Kidney epithelial cell (primary cell): ENCODE measurements at places on chromosomes 16 and 17.

GRCh38 chr17:13030459-13031300 lies 12.9 kb upstream of the ELAC2 start:
- no peak for DNase-seq

GRCh38 chr16:15587152-15587825 lies 55.7 kb downstream of the MARF1 start:
- no peak for DNase-seq

DNA sequence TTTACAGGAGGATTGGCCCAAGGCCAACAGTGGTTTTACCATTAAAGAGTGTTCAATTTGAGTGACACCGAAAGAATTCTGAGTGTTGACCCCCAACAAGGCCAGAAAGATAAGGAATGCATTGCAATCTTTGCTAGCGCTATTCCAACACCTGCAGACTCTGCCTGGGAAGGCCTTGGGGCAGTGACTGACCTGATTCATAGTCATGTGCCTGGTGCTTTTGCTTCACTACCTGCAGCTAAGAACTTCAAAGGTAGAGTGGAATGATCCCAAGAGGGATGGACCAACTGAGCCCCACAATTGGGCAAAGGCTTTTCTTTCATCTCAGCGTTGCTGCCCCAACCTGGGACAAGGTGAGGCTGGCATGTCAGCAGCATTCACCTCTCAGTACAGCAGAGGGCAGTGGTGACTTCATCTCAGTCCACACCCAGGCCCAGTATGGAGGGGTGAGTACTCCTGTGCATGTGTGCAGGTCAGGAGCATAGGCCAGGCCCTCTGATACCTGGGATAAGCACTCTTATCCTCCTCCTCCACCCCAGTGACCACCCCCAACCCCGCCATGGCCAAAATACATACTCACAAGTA lies 149.6 kb upstream of the GNAO1 start:
- DNase-seq: no peak

- DNase-seq: no peak
Measured at GRCh38 chr16:57084257-57084770, 8.1 kb upstream of the CPNE2 start.

- no peak for DNase-seq
Measured at GRCh38 chr17:44589316-44590071, 32.2 kb downstream of the FZD2 start.

GRCh38 chr16:50771366-50771765 lies 29.5 kb downstream of the CYLD start:
- DNase-seq: no peak

DNA sequence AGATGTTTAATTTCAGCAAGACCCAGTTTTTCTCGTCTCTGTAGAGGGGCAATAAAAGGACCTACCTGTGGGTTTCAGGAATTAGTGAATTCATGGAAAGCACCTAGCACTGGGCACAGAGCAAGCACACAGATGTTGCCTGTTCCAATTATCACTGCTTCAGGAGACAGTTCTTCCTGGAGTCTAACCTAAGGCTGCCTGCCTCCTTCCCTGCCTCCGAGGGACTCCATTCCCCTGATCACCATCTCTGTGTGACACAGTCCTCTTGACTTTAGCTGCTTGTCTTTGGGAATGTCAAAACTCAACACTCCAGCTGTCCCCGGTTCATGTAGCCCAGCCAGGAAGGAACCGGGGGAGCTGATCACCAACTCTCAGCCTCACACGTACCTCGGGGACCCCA lies 474.9 kb downstream of the SLC39A11 start:
- DNase-seq: no peak
